CD4-positive, CD25-positive, alpha-beta regulatory T cell (primary cell): ENCODE measurements at places on chromosomes 5 and 9. TPM values are rescaled to one million over a fixed set of nuclear protein-coding genes. Genes with fewer than 3 reads are reported as not detected.
A peak's percentile ranks its signal among the peaks of the same experiment; 100 is the strongest.

The PCDHGA4 gene
- polyA plus RNA-seq: not detected

The ROPN1L gene
- polyA plus RNA-seq: 4.2 TPM

DNA sequence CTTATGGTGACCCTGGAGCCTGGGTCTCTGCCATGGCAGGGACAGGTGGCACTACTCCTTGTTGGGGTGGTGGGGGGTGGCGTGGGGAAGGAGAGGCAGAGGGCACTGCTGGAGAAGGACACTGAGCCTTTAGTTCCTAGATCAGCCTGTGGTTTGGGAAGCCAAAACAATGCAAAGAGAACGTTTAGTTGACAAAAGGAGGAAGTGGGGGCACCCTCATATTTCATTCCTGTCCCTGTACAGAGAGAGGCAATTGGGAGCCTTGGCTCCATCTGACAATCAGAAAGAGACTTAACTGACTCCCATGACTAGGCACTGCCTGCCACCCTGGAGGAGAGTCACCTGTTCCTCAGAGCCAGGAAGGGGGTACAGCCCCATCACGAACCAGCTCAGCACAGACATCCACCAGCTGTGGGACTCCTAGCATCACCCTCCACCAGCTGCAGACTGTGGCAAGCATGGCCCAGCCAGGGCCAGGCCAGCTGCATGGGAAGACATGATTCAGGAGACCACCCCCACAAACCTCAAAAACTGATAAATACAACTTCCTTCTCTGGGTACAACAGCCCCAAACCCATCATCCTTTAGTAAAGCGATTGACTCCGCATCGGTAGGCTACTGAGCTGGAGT is 257.5 kb downstream of the HSPA4 start:
- no peak overlapping the region for H3K4me3 ChIP-seq
- DNase-seq: no peak
- no peaks in the 10 kb centered on the region for H3K36me3 ChIP-seq
- no peak overlapping the region for H3K27ac ChIP-seq
- H3K27me3 ChIP-seq: no peaks in the 10 kb centered on the region

The WDR36 gene
- 25.5 TPM for polyA plus RNA-seq

DNA sequence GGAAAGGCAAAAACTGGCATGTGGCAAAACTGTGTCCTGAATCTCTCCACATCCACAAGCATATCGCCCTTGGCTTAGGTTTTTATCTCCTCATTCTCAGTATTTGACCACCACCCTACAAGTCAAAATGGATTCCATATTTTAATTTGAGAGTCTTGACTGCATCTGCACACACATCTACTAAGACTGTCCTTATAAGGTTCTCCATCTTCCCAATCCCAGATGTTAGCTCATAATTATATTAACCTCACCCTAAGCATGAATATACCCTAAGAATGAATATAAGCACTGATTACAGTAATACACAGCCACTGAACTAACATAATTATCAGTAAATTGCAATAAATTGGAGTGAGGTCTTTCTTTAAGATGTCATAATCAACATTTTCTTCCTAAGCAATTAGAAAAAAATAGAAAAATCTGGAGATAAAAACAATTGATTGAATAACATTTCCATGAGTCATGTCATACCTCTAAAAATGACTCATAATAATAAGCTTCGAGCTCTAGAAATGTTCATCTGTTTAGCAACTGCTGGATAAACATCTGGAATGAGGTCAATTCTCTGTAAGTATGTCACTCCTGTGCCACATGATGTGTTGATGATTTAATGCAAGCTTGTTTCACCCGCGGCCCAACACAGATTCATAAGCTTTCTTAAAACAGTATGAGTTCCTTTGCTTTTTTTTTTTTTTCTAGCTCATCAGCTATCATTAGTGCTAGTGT is 39.9 kb upstream of the PAM start:
- DNase-seq: no peak
- H3K36me3 ChIP-seq: no peaks in the 10 kb centered on the region
- no peaks in the 10 kb centered on the region for H3K27me3 ChIP-seq

The SOHLH1 gene
- not detected for polyA plus RNA-seq

DNA sequence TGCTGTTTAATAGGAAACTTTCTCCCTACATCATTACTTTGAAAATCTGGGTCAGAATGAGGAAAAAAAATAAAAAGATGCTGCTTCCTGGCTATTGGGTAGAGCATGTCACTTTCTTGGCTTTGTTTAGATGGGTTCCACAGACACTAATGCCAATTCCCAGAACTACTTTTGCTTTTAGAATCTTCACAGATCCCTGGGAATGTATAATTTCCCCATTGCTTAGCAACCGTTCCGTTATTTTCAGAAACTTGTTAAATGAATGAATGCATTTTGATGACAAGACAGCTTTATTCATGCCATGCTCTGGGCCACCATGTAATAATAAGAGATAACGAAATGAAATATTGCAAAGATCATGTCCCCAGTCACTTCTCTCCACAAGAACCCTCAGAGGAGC is 126.5 kb upstream of the TRPC7 start:
- no peaks in the 10 kb centered on the region for H3K36me3 ChIP-seq
- DNase-seq: no peak
- H3K27ac ChIP-seq: no peak overlapping the region
- no peak overlapping the region for H3K4me3 ChIP-seq
- no peaks in the 10 kb centered on the region for H3K27me3 ChIP-seq

DNA sequence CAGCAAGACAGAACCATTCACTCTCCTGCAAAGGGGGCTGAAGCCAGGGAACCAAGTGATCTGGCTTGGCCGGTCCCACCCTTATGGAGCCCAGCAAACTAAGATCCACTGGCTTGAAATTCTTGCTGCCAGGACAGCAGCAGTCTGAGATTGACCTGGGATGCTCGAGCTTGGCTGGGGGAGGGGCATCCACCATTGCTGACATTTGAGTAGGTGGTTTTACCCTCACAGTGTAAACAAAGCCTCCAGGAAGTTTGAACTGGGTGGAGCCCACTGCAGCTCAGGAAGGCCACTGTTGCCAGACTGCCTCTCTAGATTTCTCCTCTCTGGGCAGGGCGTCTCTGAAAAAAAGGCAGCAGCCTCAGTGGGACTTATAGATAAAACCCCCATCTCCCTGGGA is 60.5 kb downstream of the TNFSF8 start:
- H3K4me1 ChIP-seq: peaks cover 21% of the 10 kb centered on the region
- DNase-seq: peak; percentile 28
- peak overlapping the region; percentile 23 for H3K27ac ChIP-seq
- no peaks in the 10 kb centered on the region for H3K27me3 ChIP-seq
- H3K4me3 ChIP-seq: peak overlapping the region; percentile 62

DNA sequence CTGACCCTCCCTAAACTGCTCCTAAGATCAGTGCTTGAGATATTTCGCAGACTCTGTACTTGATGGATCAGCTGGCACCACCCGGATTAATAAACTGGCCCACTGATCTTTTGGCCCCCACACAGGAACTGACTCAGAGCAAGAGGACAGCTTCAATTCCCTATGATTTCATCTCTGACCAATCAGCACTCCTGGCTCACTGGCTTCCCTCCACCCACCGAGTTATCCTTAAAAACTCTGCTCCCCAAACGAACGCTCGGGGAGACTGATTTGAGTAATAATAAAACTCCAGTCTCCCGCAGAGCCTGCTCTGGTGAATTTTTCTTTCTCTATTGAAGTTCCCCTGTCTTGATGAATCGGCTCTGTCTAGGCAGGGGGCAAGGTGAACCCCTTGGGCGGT is 36.5 kb upstream of the CD180 start:
- H3K4me3 ChIP-seq: no peak overlapping the region
- H3K27me3 ChIP-seq: no peaks in the 10 kb centered on the region
- no peaks in the 10 kb centered on the region for H3K36me3 ChIP-seq
- no peaks in the 10 kb centered on the region for H3K4me1 ChIP-seq

The FBP2 gene
- polyA plus RNA-seq: not detected

DNA sequence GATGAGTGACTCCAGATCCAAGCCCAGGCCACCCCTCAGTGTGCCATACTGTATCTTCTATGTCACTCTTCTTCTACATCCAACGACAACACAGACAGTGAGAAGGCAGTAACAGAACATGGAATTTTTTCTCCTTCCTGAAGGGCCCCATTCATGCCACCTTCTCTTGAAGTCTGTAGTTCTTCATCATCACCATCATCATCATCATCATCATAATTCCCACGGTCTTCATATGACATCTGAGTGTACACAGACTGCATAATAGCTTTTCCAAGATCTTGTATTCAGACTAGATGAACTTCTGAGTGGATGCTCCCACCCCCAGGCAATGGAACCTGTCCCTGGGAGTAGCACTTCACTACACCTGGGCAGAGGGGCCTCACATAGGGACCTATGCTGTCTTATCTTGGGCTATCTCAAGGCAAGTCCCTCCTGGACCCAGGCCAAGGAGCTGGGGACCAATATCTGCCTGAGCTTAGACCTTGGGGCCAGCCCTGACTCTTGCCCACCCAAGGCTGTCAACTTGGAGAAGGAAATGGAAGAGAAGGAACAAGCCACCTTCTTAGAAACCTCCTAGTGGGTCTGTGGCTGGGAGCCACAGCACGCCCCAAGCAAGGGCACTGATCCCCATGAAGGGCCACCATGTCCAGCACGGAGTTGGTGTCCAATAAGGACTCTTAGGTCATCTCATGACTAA is 159.1 kb downstream of the FSTL4 start:
- no peaks in the 10 kb centered on the region for H3K27me3 ChIP-seq
- DNase-seq: no peak
- no peaks in the 10 kb centered on the region for H3K36me3 ChIP-seq
- no peak overlapping the region for H3K4me3 ChIP-seq
- no peaks in the 10 kb centered on the region for H3K4me1 ChIP-seq

The GPX8 gene
- not detected for polyA plus RNA-seq
